Tibial artery (tissue), 4 donors: ENCODE measurements at places on chromosomes 12 and 14.

DNA sequence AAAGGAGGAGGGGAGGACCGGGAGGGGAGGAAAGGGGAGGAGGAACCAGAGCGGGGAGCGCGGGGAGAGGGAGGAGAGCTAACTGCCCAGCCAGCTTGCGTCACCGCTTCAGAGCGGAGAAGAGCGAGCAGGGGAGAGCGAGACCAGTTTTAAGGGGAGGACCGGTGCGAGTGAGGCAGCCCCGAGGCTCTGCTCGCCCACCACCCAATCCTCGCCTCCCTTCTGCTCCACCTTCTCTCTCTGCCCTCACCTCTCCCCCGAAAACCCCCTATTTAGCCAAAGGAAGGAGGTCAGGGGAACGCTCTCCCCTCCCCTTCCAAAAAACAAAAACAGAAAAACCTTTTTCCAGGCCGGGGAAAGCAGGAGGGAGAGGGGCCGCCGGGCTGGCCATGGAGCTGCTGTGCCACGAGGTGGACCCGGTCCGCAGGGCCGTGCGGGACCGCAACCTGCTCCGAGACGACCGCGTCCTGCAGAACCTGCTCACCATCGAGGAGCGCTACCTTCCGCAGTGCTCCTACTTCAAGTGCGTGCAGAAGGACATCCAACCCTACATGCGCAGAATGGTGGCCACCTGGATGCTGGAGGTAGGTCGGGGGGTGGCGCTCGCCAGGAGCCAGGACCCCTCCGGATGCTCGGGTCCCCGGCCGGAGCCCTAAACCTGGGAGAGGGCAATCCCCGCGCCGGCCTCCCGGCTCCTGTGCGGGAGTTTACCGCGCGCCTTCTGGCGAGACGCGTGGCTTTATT lies at the start of gene CCND2:
Gene CCND2, plus strand, starts transcription at position 111 of the 744 bp plus-strand sequence. Its CDS starts 279 bp downstream, at position 390.
- H3K36me3 ChIP-seq, result no peaks in the 10 kb centered on the region
- DNase-seq, result peak; percentile 93
- H3K4me3 ChIP-seq, result peak within 1 kb of the TSS; percentile 86
- H3K27me3 ChIP-seq, result peaks cover 19% of the 10 kb centered on the region
- H3K4me1 ChIP-seq, result peaks cover 75% of the 10 kb centered on the region

- H3K36me3 ChIP-seq, result no peaks in the 10 kb centered on the region
- no peaks in the 10 kb centered on the region for H3K27me3 ChIP-seq
- H3K4me3 ChIP-seq, result no peak overlapping the region
- DNase-seq, result no peak
These were observed 52.9 kb downstream of the IFNG start for GRCh38 chr12:68106660-68107059.

DNA sequence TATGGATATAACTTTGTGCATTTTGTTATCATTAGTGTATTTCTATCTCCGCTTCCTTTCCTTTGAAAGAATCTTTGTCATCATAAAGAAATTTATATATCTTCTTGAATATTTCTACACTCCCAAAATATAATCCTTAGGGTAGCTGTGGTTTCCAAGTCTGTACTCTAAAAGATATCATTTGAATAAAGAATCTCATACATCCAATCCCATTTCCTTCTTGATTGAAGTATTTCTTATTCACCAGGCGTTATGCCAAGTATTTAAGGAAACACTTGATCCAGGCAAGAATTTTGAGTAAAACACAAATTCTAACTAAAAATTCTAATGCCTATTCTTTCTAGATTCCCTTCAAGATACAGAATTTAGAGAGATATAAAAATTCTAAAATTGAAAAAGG lies 821.8 kb downstream of the GALC start:
- DNase-seq, result no peak
- no peak overlapping the region for H3K4me3 ChIP-seq
- H3K27ac ChIP-seq, result no peak overlapping the region
- H3K4me1 ChIP-seq, result no peaks in the 10 kb centered on the region
- H3K36me3 ChIP-seq, result no peaks in the 10 kb centered on the region
- no peaks in the 10 kb centered on the region for H3K27me3 ChIP-seq

GRCh38 chr12:116562090-116562489 lies 2.9 kb downstream of the MAP1LC3B2 start:
- H3K27me3 ChIP-seq, result no peaks in the 10 kb centered on the region
- no peak for DNase-seq
- H3K36me3 ChIP-seq, result no peaks in the 10 kb centered on the region
- no peak overlapping the region for H3K27ac ChIP-seq
- peaks cover 14% of the 10 kb centered on the region for H3K4me1 ChIP-seq

GRCh38 chr12:12443431-12443878 lies 86.6 kb downstream of the BORCS5 start:
- peaks cover 27% of the 10 kb centered on the region for H3K4me1 ChIP-seq
- H3K4me3 ChIP-seq, result no peak overlapping the region
- peak overlapping the region; percentile 51 for H3K27ac ChIP-seq
- H3K27me3 ChIP-seq, result no peaks in the 10 kb centered on the region

- no peaks in the 10 kb centered on the region for H3K27me3 ChIP-seq
- no peak for DNase-seq
- peaks cover 46% of the 10 kb centered on the region for H3K4me1 ChIP-seq
- peaks cover 15% of the 10 kb centered on the region for H3K36me3 ChIP-seq
- H3K27ac ChIP-seq, result no peak overlapping the region
These were observed 51.2 kb downstream of the MSRB3 start for GRCh38 chr12:65329721-65330120.

GRCh38 chr14:42334931-42335330 lies 728.3 kb downstream of the LRFN5 start:
- DNase-seq, result no peak
- no peak overlapping the region for H3K27ac ChIP-seq
- no peak overlapping the region for H3K4me3 ChIP-seq

DNA sequence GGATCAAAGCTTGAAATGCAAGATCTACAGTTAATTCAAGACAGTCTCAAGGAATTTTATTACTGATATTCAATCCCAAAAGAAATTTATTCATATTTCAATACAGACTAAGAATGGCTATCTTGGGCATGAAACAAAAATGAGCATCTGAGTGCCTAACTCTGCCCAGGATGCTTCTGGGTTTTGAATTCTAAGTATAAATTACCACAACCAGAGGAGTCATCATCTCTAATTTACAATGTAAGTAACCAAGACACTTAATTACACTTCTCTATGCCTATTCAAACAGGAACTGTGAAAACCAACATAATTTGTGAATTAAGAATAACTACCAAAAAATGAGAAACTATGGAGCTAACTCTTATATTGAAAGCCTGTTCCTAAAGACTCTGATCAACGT lies 14.1 kb downstream of the OSBPL8 start:
- DNase-seq, result no peak
- H3K4me3 ChIP-seq, result no peak overlapping the region
- H3K36me3 ChIP-seq, result no peaks in the 10 kb centered on the region
- no peak overlapping the region for H3K27ac ChIP-seq
- no peaks in the 10 kb centered on the region for H3K27me3 ChIP-seq

- no peaks in the 10 kb centered on the region for H3K27me3 ChIP-seq
- DNase-seq, result no peak
- H3K4me3 ChIP-seq, result no peak overlapping the region
- H3K27ac ChIP-seq, result no peak overlapping the region
- peaks cover 8% of the 10 kb centered on the region for H3K36me3 ChIP-seq
These were observed 20.5 kb upstream of the RAD51AP1 start for GRCh38 chr12:4518106-4518728.

GRCh38 chr12:94636462-94637085 lies 13.8 kb downstream of the TMCC3 start:
- no peak overlapping the region for H3K4me3 ChIP-seq
- H3K36me3 ChIP-seq, result no peaks in the 10 kb centered on the region
- no peaks in the 10 kb centered on the region for H3K27me3 ChIP-seq
- no peaks in the 10 kb centered on the region for H3K4me1 ChIP-seq
- no peak for DNase-seq

- H3K36me3 ChIP-seq, result no peaks in the 10 kb centered on the region
- DNase-seq, result no peak
- no peaks in the 10 kb centered on the region for H3K4me1 ChIP-seq
- no peak overlapping the region for H3K4me3 ChIP-seq
- H3K27ac ChIP-seq, result no peak overlapping the region
These were observed 202.3 kb downstream of the KIF21A start for GRCh38 chr12:39240587-39240986.

DNA sequence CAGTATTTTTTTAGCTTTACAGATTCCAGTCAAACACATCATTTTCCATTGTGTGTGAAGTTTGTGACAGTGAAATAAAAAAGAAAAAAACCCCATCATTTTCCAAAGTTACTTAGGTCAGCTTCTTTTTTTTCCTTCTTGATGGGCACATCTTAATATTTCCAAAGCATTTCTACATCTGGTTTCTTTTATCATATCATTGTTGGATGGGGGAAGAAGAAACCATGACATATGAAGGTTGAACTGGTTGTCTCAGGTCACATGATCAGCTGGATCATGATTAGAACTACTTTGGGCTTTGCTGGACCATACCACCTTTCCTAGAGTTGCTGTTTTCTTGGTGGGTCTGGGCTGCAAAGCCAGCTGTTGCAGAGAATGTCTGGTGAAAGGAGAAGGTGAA lies 59.8 kb downstream of the FOS start:
- DNase-seq, result no peak
- H3K4me3 ChIP-seq, result no peak overlapping the region
- H3K36me3 ChIP-seq, result no peaks in the 10 kb centered on the region
- H3K27ac ChIP-seq, result no peak overlapping the region
- H3K27me3 ChIP-seq, result no peaks in the 10 kb centered on the region
- peaks cover 11% of the 10 kb centered on the region for H3K4me1 ChIP-seq

GRCh38 chr12:58502841-58503240 lies 417.5 kb downstream of the LRIG3 start:
- no peak overlapping the region for H3K27ac ChIP-seq
- DNase-seq, result no peak
- H3K4me3 ChIP-seq, result no peak overlapping the region
- no peaks in the 10 kb centered on the region for H3K27me3 ChIP-seq
- H3K36me3 ChIP-seq, result no peaks in the 10 kb centered on the region

GRCh38 chr12:44154128-44154527 lies 318.2 kb downstream of the TMEM117 start:
- no peak overlapping the region for H3K27ac ChIP-seq
- H3K27me3 ChIP-seq, result no peaks in the 10 kb centered on the region
- H3K4me1 ChIP-seq, result no peaks in the 10 kb centered on the region
- no peak overlapping the region for H3K4me3 ChIP-seq

GRCh38 chr14:71333705-71334104 lies 426.4 kb downstream of the PCNX1 start:
- H3K36me3 ChIP-seq, result no peaks in the 10 kb centered on the region
- no peaks in the 10 kb centered on the region for H3K27me3 ChIP-seq
- DNase-seq, result no peak
- peaks cover 29% of the 10 kb centered on the region for H3K4me1 ChIP-seq

DNA sequence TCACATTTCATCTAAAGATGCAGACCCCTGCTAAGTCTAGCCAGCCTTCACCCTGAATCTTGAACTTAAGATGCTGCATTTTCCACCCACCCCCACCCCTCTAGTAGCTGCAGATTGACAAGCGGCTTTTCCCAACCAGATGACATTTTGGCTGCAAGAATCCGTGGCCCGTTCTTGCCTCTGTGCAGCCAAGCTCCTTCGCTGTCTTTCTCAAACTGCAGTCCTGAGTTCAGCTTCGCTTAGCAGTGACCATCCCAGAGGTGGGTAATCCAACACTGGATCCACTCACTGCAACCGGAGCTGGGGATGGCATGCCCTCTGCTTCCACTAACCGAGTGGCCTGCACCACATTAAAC lies 765 bp upstream of the NFYB start:
- peaks cover 4% of the 10 kb centered on the region for H3K36me3 ChIP-seq
- peak overlapping the region; percentile 90 for H3K27ac ChIP-seq
- DNase-seq, result peak; percentile 34

GRCh38 chr14:23380976-23381375 lies 4.1 kb downstream of the CMTM5 start:
- no peak for DNase-seq
- no peaks in the 10 kb centered on the region for H3K36me3 ChIP-seq

DNA sequence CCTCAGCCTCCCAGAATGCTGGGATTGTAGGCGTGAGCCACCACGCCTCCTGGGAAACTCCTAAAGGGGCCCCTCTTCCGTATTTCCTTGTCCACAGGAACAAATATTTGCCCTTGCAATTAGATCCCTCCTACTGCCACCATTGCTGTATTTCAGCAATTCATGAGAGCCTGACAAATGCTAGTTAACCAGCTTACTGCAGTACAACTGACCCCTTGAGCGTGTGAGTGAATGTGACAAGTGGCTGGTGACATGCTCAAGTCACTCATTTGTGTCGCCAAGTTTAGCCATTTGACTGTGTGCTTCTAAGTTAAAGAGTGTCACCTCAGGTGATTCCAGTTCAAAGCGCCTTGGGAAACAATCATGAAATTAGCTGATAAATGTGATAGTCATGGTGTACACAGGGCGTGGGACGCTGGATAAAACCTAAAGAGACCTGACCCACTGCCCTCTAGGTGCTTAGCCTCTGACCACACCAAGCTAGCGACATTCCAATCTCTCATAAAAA lies 56.1 kb upstream of the MAP1LC3B2 start:
- H3K36me3 ChIP-seq, result no peaks in the 10 kb centered on the region
- H3K27ac ChIP-seq, result no peak overlapping the region
- H3K4me3 ChIP-seq, result no peak overlapping the region
- no peaks in the 10 kb centered on the region for H3K4me1 ChIP-seq
- no peak for DNase-seq

DNA sequence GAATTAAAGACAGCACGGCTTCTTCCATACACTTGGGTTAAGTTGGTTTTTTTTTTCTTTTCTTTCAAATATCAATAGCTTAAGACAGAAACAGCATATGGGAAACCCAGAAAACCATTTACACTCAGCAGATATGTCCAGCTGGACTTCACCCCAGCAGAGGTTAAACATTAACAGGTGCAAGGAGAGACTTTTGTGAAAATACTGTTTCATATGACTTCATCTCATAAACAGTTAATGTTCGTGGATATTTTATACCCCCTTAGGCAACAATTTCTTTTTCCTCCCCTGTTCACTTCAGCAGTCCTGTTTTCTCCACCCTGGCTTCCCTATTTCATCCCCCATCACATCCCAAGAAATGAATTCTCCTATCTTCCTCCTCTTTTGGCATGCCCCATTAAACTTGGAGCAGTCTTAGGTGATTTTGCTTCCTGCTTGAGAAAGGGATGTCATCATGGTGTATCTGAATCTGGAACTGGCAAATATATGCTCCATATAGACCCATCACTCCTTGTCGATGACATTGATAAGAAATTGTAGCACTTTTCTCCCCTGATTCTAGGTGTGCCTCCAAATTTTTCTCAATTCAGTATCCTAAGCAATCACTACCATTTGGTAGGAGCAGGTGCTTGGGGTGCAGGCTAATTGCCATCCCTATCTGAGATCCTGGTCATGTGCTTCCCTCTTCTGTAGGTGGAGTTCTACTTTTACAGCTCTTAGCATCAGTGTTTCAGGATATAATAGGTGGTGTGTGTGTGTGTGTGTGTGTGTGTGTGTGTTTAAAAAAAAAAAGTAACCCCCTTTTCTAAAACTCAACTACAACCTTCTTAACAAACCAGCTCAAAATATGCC lies 67.9 kb downstream of the BMP4 start:
- H3K4me3 ChIP-seq, result no peak overlapping the region
- H3K4me1 ChIP-seq, result peaks cover 15% of the 10 kb centered on the region
- H3K27me3 ChIP-seq, result no peaks in the 10 kb centered on the region
- no peak overlapping the region for H3K27ac ChIP-seq
- DNase-seq, result no peak
- no peaks in the 10 kb centered on the region for H3K36me3 ChIP-seq
